ENCODE measurements at places on chromosomes 2 and 18.

- H3K27me3 ChIP-seq, result no peaks in the 10 kb centered on the region
- DNase-seq, result no peak
- H3K4me3 ChIP-seq, result no peak overlapping the region
- H3K4me1 ChIP-seq, result no peaks in the 10 kb centered on the region
Observed at GRCh38 chr2:204849892-204850291, 304.6 kb downstream of the PARD3B start.

GRCh38 chr2:84388921-84389490, 70.1 kb downstream of the SUCLG1 start:
- no peaks in the 10 kb centered on the region for H3K36me3 ChIP-seq
- H3K27ac ChIP-seq, result no peak overlapping the region
- H3K27me3 ChIP-seq, result peaks cover 21% of the 10 kb centered on the region
- no peak for DNase-seq
- no peak overlapping the region for H3K4me3 ChIP-seq

GRCh38 chr2:21498016-21498415, 374.2 kb downstream of the TDRD15 start:
- H3K27me3 ChIP-seq, result no peaks in the 10 kb centered on the region
- no peaks in the 10 kb centered on the region for H3K4me1 ChIP-seq
- no peak overlapping the region for H3K4me3 ChIP-seq

- no peak overlapping the region for H3K27ac ChIP-seq
- H3K4me1 ChIP-seq, result no peaks in the 10 kb centered on the region
- H3K4me3 ChIP-seq, result no peak overlapping the region
- no peak for DNase-seq
- no peaks in the 10 kb centered on the region for H3K27me3 ChIP-seq
Observed at GRCh38 chr2:148593421-148593820, 51.1 kb upstream of the EPC2 start.

DNA sequence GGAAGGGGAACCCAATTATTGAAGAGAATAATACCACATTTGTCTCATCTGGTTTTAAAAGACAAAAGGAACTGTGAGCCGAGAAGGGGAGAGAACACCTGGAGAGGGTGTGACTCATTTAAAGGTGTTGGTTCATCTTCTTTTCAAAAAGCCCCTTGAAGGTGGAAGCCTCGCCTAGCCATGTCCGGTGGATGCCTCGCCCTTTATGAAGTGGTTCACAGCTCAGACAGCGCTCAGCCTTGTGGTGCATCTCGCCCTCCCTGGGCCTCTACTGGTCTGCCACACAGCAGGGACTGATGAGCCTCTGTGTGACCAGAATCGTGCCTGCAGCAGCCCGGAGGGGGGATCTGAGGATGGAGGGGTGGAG, 290.0 kb upstream of the CXCR4 start:
- DNase-seq, result peak; percentile 16
- H3K27me3 ChIP-seq, result peaks cover 15% of the 10 kb centered on the region
- no peaks in the 10 kb centered on the region for H3K4me1 ChIP-seq
- no peak overlapping the region for H3K27ac ChIP-seq
- H3K36me3 ChIP-seq, result no peaks in the 10 kb centered on the region

DNA sequence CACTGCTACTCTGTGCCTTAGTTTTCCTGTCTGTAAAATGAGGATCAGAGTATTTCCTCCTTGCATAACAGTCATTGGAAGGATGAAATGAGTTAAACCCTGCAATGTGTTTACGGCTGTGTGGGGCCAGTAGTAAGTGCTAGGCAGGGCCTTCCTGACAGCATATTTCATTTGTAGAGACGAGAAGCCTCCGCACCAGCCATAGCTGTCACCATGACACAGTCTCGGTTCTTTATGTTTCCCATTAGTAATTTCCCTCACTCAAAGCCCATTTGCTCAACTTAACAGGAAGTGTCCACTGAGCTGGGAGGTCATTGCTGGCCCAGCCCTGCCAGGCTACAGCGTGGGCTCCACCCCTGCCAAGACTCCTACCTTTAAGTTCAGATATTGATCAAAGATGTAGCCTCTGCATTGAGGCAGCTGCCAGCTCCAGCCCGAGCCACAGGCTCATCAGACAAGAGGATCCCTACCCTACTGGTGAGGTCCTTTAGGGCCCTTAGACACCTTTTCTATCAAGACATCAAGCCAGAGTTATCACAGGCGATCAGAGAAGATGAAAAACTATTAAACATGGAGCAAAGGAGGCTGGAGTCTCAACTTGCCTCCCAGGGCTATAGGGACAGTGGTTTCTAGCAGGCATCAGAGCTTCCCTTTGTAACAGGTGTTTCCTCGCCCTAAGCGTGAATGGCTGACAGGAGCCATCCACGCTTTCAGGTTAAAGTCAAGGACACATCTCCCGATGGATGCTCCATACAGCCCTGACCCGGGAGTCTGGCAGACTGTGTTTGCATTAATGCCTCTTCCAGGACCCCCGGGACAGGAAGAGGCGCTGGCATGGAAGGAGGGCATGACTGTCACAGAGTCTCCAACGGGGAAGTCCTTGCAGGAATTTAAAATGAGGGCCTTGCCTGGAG, 251.7 kb downstream of the NDUFA10 start:
- H3K36me3 ChIP-seq, result no peaks in the 10 kb centered on the region
- no peaks in the 10 kb centered on the region for H3K4me1 ChIP-seq
- no peak for DNase-seq
- H3K4me3 ChIP-seq, result no peak overlapping the region
- no peaks in the 10 kb centered on the region for H3K27me3 ChIP-seq

DNA sequence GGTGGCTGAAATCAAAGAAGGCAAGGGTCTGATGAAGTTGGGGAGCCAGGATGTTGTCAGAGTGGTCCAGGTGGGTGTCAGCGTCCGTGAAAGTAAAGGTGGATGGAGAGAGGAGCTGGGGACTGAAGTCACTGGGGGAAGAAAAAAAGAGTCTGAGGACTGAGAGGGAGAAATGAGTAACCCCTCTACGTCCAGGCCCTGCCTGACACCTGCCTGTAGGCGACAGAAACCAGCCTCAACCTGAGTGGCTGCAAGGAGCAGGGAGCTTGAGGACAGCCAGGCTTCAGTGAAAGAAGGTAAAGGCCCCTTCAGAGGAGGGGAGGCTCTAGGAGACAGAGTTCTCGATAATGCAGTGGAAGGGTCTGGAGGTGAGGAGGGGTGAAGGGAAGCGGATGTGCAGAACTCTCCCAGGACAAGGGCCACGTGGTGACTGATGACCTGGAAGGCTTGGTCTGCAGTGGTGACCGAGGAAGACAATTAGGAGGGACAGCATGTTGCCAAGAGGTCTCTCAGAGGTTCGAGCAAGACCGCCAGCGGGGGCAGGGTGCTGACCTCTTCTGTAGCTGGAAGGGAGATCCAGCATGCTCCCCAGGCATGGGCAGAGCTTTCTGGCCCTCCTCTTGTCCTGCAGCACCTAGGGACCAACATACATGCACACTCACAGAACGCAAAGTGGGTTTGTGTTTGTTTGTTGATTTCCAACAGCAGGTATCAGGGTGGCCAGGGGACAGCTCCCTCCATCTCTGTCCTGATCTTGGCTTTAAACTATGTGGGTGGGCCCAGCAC, 86.6 kb upstream of the TMEM247 start:
- peaks cover 9% of the 10 kb centered on the region for H3K4me1 ChIP-seq
- H3K27me3 ChIP-seq, result no peaks in the 10 kb centered on the region
- no peak overlapping the region for H3K4me3 ChIP-seq
- no peaks in the 10 kb centered on the region for H3K36me3 ChIP-seq
- DNase-seq, result no peak

- DNase-seq, result no peak
- peak overlapping the region; percentile 60 for H3K4me3 ChIP-seq
- H3K4me1 ChIP-seq, result peaks cover 90% of the 10 kb centered on the region
- H3K27me3 ChIP-seq, result no peaks in the 10 kb centered on the region
- H3K27ac ChIP-seq, result peak overlapping the region; percentile 87
Observed at GRCh38 chr2:105782123-105782522, 37.4 kb downstream of the NCK2 start.

GRCh38 chr2:173654161-173654895, 299.7 kb downstream of the CDCA7 start:
- no peak for DNase-seq
- no peaks in the 10 kb centered on the region for H3K4me1 ChIP-seq
- peaks cover 7% of the 10 kb centered on the region for H3K27me3 ChIP-seq
- no peak overlapping the region for H3K4me3 ChIP-seq
- H3K36me3 ChIP-seq, result no peaks in the 10 kb centered on the region

DNA sequence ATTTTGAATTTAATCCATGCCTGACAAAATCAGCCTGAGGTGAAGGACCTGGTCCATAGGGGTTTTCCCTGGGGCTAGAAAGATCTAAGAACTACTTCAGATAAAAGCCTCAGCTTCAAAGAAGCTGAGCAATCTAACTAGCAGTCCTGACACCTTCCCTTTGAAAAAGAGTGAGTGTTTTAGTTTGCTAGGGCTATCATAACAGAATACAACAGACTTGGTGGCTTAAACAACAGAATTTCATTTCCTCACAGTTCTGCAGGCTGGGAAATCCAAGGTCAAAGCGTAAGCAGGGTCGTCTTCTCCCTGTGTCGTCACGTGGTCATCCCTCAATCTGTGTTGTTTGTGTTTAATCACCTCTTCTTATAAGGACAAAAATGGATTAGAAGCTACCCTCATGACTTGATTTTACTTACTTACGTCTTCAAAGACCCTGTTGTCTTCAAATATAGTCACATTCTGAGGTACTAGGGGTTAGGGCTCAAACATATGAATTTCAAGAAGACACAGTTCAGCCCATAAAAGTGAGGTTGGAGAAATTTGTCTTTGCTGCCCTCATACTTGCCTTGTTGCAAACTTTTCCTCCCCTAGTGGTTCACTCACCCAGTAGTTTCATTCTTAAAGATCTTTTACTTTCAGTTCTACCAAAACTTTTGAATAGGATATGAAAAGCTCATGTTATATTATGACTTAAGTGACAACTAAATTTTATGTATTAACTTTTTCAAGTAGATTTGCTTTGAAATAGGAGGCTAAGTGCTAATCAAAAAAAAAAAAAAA, 673.8 kb downstream of the ARHGAP15 start:
- H3K27me3 ChIP-seq, result peaks cover 3% of the 10 kb centered on the region
- peaks cover 13% of the 10 kb centered on the region for H3K4me1 ChIP-seq

GRCh38 chr2:202204855-202205254, 33.5 kb downstream of the SUMO1 start:
- H3K4me3 ChIP-seq, result no peak overlapping the region
- no peak overlapping the region for H3K27ac ChIP-seq
- no peak for DNase-seq
- peaks cover 10% of the 10 kb centered on the region for H3K36me3 ChIP-seq

- H3K4me3 ChIP-seq, result no peak overlapping the region
- H3K4me1 ChIP-seq, result no peaks in the 10 kb centered on the region
- DNase-seq, result no peak
- no peaks in the 10 kb centered on the region for H3K27me3 ChIP-seq
- no peaks in the 10 kb centered on the region for H3K36me3 ChIP-seq
- no peak overlapping the region for H3K27ac ChIP-seq
Observed at GRCh38 chr18:64717026-64717425, 568.1 kb upstream of the LINC00305 start.

- no peak for DNase-seq
- H3K4me1 ChIP-seq, result peaks cover 8% of the 10 kb centered on the region
- H3K27me3 ChIP-seq, result peaks cover 3% of the 10 kb centered on the region
- H3K27ac ChIP-seq, result no peak overlapping the region
- H3K4me3 ChIP-seq, result no peak overlapping the region
Observed at GRCh38 chr2:111905990-111906735, 7.8 kb downstream of the MERTK start.

DNA sequence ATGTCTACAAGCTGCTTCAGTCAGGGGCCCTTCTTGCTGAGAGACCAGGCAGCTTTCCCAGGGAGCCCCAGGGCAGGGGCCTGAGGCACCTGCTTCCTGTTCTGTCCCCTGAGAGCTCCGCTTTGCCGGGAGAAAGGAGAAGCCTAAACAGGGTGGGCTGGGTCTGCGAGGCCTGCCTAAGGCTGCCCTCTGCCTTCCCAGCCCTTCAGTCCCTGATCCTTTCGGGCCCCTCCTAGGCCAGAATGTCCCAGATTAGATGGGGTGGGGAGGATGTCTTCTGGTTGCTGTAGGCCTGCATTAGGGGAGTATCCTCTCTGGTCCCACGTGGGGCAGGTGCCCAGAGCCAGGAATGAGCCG, 72.4 kb downstream of the TGOLN2 start:
- peaks cover 3% of the 10 kb centered on the region for H3K4me1 ChIP-seq
- H3K4me3 ChIP-seq, result no peak overlapping the region
- no peaks in the 10 kb centered on the region for H3K36me3 ChIP-seq
- H3K27ac ChIP-seq, result no peak overlapping the region

DNA sequence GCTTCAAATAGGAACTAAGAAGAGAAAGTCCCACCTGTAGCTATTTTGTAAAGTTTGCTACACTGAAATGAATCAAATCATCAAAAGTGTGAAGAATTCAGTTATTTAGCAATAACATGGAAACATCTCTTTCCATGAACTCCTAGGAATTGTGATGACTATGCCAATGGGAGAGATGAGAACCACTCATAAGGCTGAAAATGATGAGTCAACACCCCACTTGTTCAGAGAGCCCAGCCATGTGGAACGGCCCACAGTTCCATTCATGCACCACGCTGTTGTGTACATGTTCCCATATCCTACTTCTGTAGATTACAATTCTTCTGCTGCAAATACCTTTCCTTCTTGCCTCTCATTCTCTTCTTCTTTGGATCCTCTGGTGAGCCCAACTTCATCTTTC, 645.5 kb upstream of the ID2 start:
- H3K27ac ChIP-seq, result no peak overlapping the region
- H3K36me3 ChIP-seq, result no peaks in the 10 kb centered on the region
- H3K4me1 ChIP-seq, result peaks cover 2% of the 10 kb centered on the region
- H3K27me3 ChIP-seq, result no peaks in the 10 kb centered on the region

- no peaks in the 10 kb centered on the region for H3K27me3 ChIP-seq
- H3K4me3 ChIP-seq, result no peak overlapping the region
- peak overlapping the region; percentile 26 for H3K27ac ChIP-seq
- DNase-seq, result no peak
Observed at GRCh38 chr18:24039671-24040070, 25.1 kb downstream of the TTC39C start.

- H3K4me3 ChIP-seq, result no peak overlapping the region
- H3K36me3 ChIP-seq, result no peaks in the 10 kb centered on the region
- H3K27me3 ChIP-seq, result no peaks in the 10 kb centered on the region
- DNase-seq, result no peak
Observed at GRCh38 chr18:64566456-64566855, 417.6 kb upstream of the LINC00305 start.

DNA sequence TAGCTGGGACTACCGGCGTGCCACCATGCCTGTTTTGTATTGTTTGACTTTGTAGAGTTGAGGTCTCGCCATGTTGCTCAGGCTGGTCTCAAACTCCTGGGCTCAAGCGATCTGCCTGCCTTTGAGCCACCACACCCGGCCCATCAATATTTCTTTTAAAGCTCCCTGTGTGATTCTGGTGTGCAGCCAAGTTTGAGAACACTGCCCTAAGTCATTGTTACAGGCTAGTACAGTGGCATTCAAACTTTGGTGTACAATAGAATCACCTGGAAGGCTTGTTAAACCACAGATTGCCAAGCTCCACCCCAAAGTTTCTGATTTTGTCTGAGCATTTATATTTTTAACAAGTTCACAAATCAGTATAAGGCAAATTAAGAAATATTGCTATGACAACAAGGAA, 99.9 kb downstream of the RBBP8 start:
- H3K4me1 ChIP-seq, result no peaks in the 10 kb centered on the region
- DNase-seq, result no peak
- no peak overlapping the region for H3K27ac ChIP-seq
- H3K27me3 ChIP-seq, result no peaks in the 10 kb centered on the region
- peaks cover 4% of the 10 kb centered on the region for H3K36me3 ChIP-seq
